ENCODE measurements at places on chromosomes 5 and 9.

- no peak for DNase-seq
Observed at GRCh38 chr5:157306081-157306480, 40.2 kb downstream of the CYFIP2 start.

- no peak for DNase-seq
Observed at GRCh38 chr9:89806371-89807100, 201.7 kb downstream of the GADD45G start.

GRCh38 chr9:127754099-127755060, 19.3 kb upstream of the TOR2A start:
- DNase-seq = no peak

DNA sequence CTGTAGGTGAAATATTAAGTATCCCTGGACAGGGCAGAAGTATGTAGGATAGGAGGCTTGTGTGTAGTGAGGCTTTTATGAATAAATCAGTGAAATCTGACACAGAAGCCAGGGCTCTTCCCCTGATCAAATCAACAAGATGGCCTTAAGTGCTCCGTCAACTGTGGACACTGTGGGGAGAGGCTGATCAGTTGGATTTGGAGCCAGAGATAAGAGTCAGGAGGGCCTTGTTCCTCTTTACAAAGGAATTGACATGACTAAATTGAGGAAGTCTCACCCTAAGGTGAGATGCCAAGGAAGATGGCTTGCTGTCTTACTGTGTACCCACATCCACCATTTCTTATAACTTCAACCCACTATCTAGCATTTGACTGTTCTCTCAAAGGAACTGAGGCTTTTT, 91.6 kb upstream of the PRRC1 start:
- DNase-seq = no peak

DNA sequence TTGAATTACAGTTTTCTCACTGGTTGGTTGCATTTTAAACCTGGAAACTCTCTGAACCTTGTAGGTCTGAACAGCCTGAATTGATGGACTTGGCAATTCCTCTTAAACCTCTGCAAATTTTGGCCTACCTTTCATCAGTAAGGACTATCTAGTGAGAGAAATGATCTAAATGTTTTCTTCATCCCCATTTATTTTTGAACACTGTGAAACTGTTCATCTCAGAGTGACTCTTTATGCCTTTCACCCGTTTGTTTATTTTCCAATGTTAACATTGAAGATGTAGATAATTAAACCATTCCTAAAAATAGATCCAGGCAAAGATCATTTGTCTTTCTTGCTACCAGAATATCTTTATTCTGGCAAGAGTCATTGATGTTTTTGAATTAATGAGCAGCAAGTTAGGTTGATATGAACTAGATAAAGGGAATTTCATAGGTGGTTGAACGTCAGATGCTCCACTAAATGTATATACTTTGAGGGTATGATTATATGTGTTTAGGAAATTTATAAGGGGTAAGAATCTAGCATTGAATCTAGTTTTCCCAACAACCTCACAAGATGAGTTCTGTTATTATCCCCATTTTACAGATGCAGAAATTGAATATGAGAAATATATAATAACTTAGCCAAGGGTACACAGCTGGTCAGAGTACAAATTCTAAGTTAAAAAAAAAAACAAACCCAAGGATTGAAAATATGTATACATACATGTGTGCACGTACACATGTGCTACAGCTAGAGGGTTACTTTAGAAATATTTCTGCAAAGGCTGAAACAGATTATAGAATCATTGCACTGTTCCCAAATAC, 3.4 kb downstream of the CPEB4 start:
- no peak for DNase-seq

DNA sequence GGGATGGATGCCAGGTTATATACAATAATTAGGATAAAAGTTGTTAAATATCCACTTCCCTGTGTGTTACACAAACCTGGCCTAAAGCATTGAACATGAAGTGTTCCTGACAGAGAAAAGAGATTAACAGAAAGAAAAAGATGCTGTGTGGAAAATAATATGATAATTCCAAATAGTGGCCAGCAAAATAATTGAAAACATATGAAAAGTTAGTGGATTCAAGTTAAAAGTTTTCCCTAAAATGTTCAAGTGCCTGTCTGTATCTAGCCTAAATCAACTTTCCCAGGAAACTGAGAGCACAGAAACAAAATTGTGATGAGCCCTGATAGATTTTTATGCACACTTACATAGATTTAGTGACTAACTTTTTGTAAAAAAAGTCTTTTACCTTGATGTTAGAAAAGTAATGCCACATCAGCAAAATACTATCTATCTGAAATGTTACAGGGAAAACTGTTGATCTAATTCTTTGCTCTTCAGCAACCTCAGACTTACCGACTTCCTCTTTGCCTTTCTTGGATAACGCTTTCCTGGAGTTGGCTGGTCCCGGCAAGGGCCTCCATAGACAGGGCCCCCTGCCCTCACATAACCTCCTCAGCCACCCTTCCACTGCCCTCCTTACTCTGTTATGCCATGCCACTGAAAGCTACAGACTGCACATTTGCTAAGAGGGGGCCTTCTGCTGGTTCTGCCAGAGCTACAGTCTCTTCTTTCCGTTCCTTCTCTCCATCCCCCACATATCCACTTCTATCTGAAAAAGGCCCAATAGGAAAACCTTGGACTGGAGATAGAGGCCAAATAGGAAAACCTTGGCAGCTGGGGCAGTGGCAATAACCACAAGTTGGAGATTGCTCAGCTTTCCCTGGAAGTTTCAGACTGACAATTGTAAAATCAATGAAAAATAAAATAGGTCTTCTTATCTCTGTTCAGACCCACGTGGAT, 44.4 kb downstream of the ZNF474 start:
- DNase-seq = no peak

DNA sequence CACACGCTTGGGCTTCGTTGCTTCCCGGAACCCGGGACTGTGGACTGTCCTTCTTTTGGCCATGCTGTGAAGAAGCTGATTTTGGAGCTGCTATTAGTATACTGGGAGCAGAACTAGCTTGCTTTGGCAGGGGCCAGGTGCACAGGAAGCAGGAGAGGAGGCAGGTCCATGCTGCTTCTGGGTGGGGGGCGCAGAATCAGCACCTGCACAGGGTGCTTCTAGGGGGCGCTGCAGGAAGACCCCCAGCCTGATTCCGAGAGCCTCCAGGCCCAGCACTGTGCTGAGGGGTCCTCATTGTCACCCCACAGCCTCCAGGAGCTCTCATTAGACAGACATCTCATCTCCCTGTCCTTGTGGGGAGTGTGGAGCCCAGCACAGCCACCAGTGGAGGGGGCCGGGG, 252.6 kb upstream of the IRX4 start:
- DNase-seq = no peak

DNA sequence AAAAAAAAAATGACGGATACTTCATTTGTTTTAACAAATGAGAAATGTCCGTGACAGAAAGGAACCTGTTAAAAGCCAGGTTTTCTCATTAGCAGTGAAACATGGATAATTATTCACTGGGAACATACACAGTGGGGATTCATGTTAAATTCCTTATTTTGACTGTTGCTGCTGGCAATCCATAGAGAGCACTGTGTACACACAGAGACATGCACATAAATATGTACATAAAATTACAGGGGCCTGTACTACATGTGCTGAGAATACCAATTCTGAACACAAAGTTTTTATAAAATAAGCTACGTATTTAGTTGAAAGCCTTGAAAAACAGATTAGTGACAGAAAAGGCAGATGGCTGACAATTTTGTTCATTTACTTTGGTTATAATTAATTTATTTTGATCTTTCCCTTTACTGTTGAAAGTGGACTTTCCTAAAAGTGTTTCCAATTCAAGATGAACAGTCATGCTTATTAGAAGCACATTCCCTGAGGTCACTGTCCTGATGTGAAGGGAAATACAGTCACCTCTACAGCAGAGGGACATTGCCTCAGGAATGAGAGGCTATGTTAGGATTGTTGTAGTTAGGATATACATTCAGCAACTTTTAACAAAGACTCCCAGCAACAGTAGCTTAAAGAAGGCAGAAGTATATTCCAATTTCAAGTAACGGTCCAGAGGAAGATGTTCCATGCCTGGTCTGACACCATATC, 166.7 kb downstream of the SAXO1 start:
- no peak for DNase-seq

DNA sequence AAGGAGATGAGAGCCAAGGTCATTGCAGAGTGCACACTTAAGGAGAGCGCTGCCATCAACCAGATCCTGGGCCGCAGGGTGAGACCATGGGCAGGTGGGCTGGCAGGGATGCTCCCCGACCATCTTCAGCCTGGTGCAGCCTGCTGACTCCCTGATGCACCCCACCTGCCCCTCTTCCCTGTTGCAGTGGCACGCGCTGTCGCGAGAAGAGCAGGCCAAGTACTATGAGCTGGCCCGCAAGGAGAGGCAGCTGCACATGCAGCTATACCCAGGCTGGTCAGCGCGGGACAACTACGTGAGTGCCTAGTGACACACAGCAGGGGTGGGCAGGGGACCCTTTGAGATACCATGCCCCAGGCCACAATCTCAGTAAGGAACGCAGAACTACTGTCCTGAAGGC, 28.3 kb downstream of the TCF7 start:
- DNase-seq = peak; percentile 70

- DNase-seq = no peak
Observed at GRCh38 chr5:120326651-120327050, 137.4 kb upstream of the PRR16 start.

GRCh38 chr9:83554278-83554677, 16.1 kb upstream of the FRMD3 start:
- DNase-seq = no peak

GRCh38 chr5:117888688-117889087, 1099.7 kb downstream of the DTWD2 start:
- no peak for DNase-seq

DNA sequence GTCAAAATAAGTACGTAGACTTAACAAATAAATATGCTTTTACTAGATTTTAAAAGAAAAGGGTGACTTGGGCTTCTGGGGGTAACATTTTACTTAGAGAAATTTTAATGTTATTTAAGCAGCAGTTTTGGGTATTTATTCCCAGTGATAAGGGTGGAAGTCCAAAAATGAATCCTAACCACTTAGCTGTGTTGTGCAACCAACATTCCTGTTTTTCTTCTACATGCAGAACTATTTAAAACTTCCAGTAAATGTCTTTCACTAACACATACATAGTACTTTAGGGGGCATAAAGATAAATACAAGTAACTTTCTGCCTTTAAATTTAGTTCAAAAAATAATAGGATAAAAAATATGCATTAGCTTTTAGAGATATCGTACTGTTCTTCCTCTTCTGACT, 436.7 kb downstream of the CTNND2 start:
- no peak for DNase-seq

DNA sequence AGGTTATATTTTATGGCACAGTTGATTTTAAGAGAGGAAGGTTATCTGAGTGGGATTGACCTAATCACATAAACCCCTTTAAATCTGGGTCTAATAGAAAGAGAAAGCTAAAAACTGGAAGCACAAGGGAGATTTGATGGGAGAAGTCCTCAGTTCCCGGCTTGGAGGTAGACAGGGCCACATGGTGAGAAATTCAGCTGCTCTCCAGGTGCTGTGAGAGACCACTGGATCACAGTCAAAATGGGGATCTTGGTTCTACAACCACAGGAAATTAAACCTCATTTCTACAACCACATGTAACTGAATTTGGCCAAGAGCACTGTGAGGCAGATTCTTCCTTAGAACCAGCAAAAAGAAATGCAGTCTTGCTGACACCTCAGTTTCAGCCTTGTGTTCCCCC, 2352.7 kb downstream of the MAT2B start:
- no peak for DNase-seq

DNA sequence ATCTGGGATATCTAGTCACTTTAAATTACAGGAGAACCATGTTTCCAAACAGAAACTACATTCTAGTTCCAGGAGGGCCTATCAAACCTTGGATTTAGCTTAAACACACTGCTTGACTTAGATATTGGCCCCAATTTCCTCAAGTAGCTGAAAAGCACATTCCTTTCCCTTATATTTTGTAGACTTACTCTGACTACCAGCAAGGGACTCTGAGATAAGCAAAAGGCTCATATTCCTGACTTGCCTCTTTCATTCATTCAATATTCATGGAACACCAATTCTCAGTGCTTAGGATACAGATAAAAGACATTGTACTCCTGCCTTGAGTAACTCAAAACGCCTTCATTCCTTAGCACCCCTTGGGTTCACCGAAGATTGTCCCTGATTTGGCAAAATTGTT, 11.8 kb downstream of the NR6A1 start:
- no peak for DNase-seq

DNA sequence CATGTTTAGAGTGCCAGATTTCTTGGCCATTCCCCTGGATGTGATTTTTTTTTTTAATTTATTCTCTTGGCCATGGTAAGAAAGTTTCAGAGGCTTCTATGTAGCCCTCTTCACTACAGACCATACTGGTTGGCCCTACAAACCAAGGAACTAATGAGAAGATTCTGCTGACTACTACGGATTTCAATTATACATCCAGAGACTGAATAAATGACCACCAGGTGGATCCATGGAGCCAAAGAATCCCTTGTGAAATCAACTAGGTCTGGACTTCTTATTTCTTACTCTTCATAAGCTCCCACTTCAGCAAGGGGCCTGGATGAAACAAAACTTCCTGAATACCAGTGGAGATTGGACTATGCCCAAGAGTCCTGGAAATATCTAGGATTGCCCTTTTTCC, 27.6 kb downstream of the ZNF622 start:
- no peak for DNase-seq

DNA sequence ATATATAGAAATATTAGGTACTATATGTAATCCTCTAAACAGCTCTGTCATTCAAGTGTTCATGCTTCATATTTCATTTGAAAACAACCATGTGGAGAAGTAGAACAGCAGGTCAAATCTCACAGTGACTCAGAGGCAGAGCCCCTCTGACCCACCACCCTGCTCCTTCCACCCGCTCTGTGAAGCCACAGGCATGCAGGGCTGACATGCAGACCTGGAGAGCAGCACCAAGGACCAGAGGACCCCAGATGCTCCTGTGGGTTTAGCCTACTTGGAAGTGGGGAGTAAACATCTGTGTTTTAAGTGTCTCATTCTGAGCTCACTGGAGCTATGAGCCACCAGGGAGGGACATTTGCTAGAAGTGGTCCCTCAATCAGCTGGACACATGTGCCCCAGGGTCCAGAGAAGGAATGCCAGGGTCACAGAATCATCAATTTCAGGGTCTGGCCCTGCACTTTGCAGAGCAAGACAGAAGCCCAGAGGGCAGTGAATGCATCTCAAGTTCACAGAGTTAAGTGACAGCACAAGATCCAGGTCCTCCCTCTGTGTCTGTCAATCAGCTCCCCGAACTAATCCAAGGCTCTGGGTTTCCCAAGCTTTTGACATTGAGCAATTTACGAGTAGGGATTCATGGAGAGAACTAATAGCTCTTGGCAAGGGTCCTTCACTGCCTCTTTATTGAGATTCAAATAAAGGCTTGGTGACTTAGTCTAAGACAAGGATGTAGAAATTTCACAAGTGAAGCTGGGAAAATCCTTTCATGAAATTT, 441.1 kb downstream of the SEMA5A start:
- DNase-seq = no peak

DNA sequence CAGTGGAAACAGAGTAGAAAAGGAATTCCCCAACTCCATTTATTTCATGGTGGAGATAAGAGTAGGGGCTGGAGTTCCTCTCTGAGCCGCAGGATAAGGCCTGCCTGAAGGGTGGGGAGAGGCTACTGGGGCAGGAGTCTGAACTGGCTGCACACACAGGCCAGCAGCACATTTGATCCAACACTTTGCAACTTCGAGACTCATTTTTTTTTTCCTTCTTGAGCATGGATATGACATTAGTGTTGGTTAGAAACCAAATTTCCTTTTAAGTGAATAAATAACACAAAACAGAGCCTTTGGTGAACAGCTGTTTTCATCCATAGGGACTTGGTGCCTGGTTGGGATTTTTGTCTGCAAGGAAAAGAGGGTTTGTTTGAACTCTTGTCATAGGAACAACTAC, 76.6 kb downstream of the RALGPS1 start:
- no peak for DNase-seq

Data from RWPE2 (cell line).